ENCODE measurements at places on chromosomes 6 and 20.

GRCh38 chr6:143647191-143647590, 30.6 kb upstream of the PHACTR2 start:
- no peak for DNase-seq

- no peak for DNase-seq
Measured at GRCh38 chr20:14744723-14745122, 407.3 kb upstream of the FLRT3 start.

DNA sequence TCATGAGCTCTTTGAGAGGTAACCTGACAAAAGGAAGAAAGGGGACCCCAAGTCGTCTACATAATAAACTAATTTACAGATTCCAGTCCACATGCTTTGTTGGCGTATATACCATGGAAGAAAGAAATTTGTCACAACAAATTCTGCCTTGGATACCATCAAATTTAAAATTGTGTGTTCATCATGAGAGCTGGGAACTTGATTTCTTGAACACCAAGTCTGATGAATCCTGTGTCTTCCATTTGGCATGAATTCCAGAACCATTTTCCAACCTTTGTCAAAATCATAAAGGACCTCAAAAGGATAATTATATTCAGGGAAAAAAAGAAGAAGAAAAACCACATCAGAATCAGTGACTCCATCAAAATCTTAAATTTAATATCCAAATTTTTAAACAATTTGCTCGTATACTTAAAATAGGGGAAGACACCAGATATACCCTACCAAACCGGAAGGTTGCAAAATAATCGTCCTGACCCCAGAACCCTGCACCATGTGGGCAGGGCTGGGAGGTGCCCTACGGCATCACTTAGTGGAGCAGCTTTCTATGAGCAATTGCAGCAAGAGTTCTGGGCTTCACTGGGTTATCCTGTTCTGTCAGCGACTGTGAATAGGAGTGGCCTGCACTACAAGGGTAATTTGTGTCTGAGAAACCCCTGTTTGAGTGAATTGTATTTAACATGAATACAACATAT, 74.1 kb upstream of the INSM1 start:
- DNase-seq = no peak

GRCh38 chr20:51306081-51306480, 236.4 kb downstream of the NFATC2 start:
- DNase-seq = no peak

DNA sequence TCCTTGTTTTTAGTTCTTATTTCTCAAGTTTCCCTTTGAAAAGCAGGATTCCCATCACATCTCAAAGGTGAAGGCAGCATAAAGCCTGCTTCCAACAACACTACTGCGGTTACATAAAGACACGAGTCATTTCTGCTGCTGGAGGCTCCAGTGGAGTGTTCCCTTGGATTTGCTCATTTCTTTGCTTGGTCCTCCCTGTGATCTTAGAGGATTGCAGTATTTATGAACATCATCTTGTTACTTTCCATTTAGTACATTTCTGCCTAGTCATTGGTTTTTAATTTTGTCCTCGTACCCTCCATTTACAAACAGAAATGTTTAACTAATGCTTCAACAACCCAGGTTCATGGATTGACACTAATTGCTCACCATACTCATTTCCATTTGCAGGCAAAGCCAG, 298.8 kb downstream of the ZNF217 start:
- no peak for DNase-seq

GRCh38 chr20:22523499-22524392, 60.6 kb downstream of the FOXA2 start:
- no peak for DNase-seq

DNA sequence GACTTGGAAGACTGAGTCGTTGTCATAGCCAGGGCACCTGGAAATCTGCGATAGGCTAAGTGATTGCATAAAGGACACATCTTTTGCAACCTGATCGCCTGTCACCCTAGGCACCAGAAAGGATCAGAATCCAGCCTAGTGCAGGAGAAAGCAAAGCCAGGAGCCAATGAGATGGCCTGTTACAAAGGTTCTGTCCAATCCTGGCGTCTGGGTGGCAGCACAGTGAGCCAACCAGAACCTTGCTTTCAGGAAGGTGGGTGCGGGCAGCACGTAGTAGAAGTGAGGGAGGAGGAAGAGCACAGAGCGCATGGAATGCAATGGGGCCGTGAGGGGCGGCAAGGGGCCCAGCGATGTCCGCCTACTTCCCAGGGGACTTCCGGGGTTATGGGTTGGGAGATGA, 120.4 kb upstream of the GGTLC1 start:
- DNase-seq = no peak

GRCh38 chr6:164108869-164109769, 694.6 kb downstream of the QKI start:
- DNase-seq = no peak

DNA sequence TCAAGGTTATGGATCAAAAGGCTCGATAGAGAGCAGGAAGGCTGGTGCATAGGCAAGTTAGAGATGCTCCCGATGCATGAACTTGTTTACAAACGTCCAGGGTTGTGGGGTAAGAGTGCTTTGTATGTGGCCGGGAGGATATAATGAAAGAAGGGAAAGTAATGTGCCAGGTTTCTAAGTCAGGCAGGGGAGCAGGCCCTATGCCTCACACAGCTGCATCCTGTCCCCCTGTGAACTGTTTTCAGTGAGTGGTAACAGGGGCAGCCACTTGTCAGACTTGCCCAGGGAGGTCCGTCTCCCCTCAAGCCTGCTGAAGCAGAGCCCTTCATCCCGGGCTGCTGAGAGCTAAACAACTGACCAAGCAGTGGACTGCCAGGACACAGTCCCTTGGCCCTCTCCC, 19.4 kb downstream of the KCNK5 start:
- DNase-seq = no peak

- no peak for DNase-seq
Measured at GRCh38 chr6:145882121-145882531, 67.5 kb upstream of the FBXO30 start.

DNA sequence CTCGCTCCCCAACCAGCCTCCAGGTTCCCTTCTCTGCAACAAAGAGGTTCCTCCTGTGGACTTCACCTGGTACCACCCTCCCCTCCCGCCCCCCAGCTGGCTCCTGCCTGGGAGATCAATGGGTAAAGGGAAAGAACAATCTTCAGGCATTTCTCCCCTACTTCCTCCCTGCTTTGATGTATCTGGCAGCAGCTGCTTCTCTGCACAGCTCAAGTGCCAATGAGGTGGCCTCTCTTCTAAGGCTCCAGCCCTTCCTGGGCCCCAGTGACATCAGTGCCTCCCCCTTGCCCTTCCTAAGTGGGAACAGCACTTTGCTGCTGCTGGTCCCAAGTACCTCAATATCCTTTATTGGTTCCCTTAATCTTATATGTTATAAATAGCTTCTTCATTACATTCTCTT, 23.5 kb downstream of the MOCS1 start:
- DNase-seq = no peak

GRCh38 chr20:61757-62156, 25.7 kb upstream of the DEFB125 start:
- DNase-seq = no peak

DNA sequence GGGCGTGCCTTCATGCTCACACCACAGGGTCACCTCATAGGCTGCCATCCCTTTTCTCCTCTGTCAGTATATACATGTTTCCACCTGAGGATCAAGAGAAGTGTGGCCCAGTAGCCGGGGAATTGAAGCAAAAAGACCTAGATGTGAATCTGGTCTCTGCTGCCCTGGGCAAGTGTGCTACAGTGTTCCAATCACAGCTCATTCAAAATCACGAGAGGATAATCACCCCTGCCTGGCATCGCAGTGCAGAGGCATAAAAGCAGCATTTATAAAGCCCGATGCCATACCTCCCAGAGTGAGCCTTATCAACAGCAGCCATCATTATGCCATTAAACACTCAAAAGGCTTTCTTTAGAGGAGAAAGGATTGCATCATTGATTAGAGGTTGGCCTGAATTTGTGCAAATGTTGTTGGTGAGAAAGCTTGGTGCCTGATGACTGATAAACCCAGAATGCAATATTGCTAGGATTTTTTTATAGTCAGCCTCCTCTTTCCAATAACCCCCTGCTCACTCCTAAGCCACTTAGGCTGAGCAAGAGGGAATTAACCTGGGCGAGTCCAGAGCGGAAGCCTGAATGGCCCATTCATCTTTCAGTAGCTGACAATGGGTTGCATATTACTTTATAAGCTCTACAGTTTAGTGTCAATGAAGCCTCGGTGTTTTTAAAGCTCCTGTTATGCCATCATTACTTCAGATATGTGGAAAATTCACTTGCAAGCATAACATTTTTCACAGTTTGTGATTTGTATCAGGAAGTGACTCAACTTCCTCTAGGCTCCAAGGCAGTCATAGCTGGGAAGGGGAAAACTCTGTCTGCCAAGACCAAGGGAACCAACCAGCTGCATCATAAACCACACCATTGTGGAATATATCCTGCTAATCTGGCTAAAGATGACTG, 92.5 kb upstream of the NXT1 start:
- peak; percentile 22 for DNase-seq

DNA sequence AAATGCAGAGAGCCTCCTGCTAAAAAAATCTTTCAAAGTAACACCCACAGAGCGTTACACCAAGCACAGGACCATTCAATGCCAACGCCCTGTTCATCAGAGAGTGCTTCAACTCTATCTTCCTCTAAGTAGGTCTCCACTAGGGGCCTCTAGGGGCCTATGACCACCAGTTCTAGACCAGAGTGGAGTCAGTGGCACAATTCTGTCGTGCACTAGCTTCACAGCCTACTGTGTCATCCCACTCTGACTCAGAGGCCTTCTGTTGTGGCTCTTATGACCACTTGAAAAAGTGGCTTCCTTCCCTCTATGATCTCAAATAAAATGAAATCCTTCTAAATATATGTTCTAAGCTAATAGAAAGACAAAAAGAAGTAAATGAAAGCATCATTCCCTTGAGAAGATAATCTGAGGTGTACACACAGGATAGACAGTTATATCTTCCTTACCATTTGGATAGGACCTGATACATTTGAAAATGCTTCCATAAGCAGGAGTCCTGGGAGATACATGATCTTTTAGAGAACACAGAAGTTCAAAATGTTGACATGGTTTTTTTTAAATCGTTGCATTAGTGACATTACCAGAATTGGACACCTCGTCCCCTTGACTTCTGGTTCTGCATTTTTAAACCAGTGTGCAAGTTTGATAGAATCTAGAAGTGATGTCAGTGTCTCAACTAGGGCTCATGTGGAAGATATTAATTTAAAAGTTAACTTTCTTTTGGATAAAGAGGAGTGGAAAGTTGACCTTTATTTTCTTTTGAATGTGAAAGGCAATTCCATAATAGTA, 151.9 kb downstream of the SH3BGRL2 start:
- no peak for DNase-seq

GRCh38 chr20:3889489-3890397, 556 bp downstream of the PANK2 start:
- no peak for DNase-seq

- no peak for DNase-seq
Measured at GRCh38 chr6:8526624-8527023, 91.3 kb upstream of the SLC35B3 start.

GRCh38 chr6:167702241-167702827, 124.4 kb upstream of the AFDN start:
- DNase-seq = no peak

DNA sequence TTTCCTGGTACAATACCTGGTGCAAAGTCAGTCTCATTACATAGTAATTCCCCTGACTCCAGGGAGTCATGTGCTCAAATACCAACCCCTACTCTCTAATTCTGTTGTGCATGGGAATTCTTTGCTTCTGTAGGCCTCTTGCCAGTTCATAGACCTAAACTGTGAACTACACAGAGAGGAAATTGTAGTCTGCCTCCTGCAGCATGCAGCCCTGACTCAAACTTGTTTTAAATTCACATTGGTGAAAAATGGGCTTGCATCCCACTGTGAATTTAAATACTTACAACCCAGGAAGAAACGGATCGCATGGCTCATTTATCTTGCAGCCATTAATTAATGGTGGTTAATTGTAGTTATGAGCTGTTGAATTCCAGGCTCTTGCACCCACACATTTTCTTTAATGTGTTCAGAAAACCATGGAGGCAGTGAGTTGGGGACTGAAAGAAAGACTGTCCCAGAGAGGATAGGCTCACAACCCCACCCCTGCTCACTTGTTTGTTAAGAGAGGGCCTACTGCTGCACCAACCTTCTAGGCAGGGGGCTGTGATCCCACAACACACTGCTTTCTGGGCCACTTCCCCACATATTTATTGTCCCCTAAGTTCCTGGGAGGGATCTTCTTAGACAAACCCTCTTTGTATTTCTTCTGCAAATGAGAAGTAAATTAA, 579.1 kb downstream of the DHX35 start:
- no peak for DNase-seq
